ENCODE measurements at places on chromosomes 12 and 14.
A peak's percentile ranks its signal among the peaks of the same experiment; 100 is the strongest.

GRCh38 chr14:101103321-101103901, 199.9 kb upstream of the RTL1 start:
- no peak for DNase-seq

DNA sequence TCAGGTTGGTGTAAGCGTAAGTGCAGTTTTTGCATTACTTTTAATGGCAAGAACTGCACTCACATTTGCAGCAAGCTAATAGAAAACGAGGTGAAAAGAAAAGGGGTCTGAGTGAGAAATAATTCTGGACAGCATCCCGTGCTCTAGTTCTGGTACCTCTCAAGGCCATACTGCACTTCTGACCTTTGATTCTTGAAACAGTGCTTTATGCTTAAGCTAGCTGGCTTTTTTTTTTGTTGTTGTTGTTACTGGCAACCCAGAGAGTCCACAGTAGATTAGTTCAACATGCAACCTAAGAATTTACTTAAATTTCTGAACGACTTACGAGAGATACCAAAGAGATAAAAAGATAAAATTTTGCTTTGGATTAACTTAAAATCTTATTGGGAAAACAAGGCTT, 75.2 kb upstream of the PRKD1 start:
- DNase-seq = no peak

- DNase-seq = no peak
These were observed 3.3 kb upstream of the C1QL4 start for GRCh38 chr12:49340095-49340870.

- DNase-seq = no peak
These were observed 13.3 kb upstream of the PZP start for GRCh38 chr12:9221483-9221882.

DNA sequence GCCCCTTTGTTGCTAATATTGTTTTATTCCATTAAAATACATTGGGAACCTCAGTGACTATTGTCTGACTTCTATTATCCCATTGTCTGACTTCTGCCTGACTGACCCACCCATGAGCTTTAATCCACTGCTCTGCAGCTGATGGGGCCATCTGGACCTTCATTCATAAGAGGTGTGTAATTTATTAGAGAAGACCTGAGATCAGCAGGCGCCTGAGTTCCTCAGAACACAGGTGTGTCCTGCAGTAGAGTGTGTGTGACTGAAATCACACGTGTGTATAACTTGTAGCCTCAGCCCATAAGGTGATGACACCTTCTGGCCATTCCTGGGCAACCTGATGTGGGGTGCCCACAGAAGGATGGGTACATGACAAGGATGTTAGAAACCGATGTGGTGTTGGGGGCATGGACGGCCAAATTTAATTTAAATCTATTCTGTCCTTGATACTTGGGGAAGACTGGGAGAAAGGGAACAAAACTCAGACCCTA, 821.0 kb downstream of the TMEM121 start:
- no peak for DNase-seq

- DNase-seq = peak; percentile 46
These were observed 31.7 kb downstream of the RASAL1 start for GRCh38 chr12:113103756-113104450.

- DNase-seq = no peak
These were observed 1052.8 kb upstream of the TMEM132C start for GRCh38 chr12:127214186-127214585.

- no peak for DNase-seq
These were observed 133.5 kb upstream of the HIF1A start for GRCh38 chr14:61561657-61562276.

- DNase-seq = no peak
These were observed 44.7 kb downstream of the SPTB start for GRCh38 chr14:64834965-64835364.

- no peak for DNase-seq
These were observed 2.3 kb upstream of the CLEC1A start for GRCh38 chr12:10101042-10101579.
